ENCODE measurements at places on chromosomes 4 and X. TPM values are rescaled to one million over a fixed set of nuclear protein-coding genes. Genes with fewer than 3 reads are reported as not detected.

The ARX gene
- total RNA-seq: 0.98 TPM

The SLC6A14 gene
- not detected for total RNA-seq

The TMSB4X gene
- 4,532 TPM for total RNA-seq

The ADAM29 gene
- total RNA-seq: not detected

The STARD8 gene
- 1.1 TPM for total RNA-seq

The RHOXF2B gene
- not detected for total RNA-seq

The LUZP4 gene
- not detected for total RNA-seq

The MSX1 gene
- total RNA-seq: 0.22 TPM

The SSX2 gene
- not detected for total RNA-seq

The OPRPN gene
- not detected for total RNA-seq

The ZXDA gene
- 3.4 TPM for total RNA-seq

The BDH2 gene
- total RNA-seq: 19.6 TPM

The TMPRSS11B gene
- not detected for total RNA-seq

The ARMCX1 gene
- total RNA-seq: 50.5 TPM

The TCP11X2 gene
- total RNA-seq: 3.7 TPM

The H2BW2 gene
- total RNA-seq: not detected

The LSM6 gene
- 28.6 TPM for total RNA-seq

The MBNL3 gene
- total RNA-seq: 1.0 TPM

The EGFL6 gene
- total RNA-seq: not detected

The FRMD7 gene
- total RNA-seq: not detected

The CXorf49 gene
- total RNA-seq: not detected

The ERVMER34-1 gene
- not detected for total RNA-seq

The TIMM8A gene
- total RNA-seq: 13.0 TPM

The DRD5 gene
- total RNA-seq: not detected

The WAS gene
- total RNA-seq: 2.6 TPM

The HTN3 gene
- not detected for total RNA-seq

The CDX4 gene
- total RNA-seq: not detected

The PDZD4 gene
- total RNA-seq: 41.8 TPM
